CD4-positive, alpha-beta memory T cell (primary cell): ENCODE measurements at places on chromosomes 12 and 14. TPM values are rescaled to one million over a fixed set of nuclear protein-coding genes. Genes with fewer than 3 reads are reported as not detected.

Gene STXBP6
- total RNA-seq: not detected

Gene RHOJ
- not detected for total RNA-seq

Gene PRPH
- total RNA-seq: not detected

Gene CLEC1B
- total RNA-seq: not detected

Gene EEA1
- 16.4 TPM for total RNA-seq
